ENCODE measurements at places on chromosomes 3 and 15. TPM values are rescaled to one million over a fixed set of nuclear protein-coding genes. Genes with fewer than 3 reads are reported as not detected.

TGM4 gene
- 0.14 TPM for total RNA-seq

GRCh38 chr3:72445827-72446217 is 402.4 kb downstream of the SHQ1 start:
- peak overlapping the region; percentile 78 for H3K4me3 ChIP-seq
- DNase-seq: no peak
- no peaks in the 10 kb centered on the region for H3K27me3 ChIP-seq
- H3K4me1 ChIP-seq: peaks cover 51% of the 10 kb centered on the region
- peak overlapping the region; percentile 70 for H3K27ac ChIP-seq

DNA sequence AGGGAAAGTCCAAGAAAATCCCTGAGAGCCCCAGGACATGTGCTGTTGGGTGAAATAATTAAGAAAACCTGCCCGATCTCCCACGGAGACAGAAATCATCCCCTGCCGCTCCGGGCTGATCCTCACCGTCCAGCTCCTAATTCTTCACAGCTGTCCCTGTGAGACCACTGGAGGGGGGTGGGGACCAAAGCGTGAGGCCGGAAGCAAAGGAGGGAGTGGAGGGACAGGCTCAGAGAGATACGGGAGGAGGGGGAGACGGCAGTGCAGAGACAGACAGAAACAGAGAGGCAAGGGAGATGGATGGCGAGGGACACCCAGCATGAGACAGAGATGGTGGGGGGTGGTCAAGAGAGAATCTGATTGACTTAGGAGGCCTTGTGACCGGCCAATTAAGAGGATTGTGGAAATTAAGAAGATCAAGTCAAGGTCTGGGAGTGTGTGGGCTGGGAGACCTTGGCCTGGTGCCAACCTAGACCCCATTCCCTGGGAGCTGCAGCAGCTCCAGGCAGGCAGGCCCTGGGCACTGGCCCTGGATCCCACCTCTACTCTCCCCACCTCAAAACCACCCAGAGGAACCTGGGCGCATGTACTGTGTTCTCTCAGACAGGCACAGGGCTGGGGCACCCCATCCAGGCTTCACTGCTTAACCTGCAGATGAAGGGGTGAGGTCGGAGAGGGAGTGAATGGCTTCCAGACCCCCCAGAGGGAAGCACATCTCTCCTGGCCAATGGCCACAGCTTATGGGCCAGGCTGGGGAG is 113.2 kb upstream of the ALDH1A3 start:
- peaks cover 9% of the 10 kb centered on the region for H3K4me1 ChIP-seq
- no peak overlapping the region for H3K27ac ChIP-seq
- H3K36me3 ChIP-seq: peaks cover 9% of the 10 kb centered on the region
- H3K27me3 ChIP-seq: no peaks in the 10 kb centered on the region
- H3K4me3 ChIP-seq: no peak overlapping the region

DNA sequence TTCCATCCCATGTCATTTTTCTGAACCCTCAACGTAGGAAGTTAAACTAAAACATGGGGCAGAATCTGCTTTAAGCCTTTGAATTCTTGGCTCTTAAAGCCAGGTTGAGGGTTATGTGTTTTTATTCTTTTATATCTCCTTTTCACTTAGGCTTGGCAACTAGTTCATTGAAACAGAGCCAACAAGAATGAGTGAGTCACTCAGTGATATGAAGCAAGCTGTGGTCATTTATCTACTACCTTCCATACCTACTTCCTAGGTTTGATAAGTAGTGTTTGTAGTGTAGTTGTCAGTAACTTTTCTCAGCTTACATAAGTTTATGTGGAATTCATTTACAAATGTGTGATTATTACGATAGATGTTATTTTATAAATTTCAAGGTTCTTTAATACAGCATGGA is 67.4 kb downstream of the SNRPN start:
- no peak overlapping the region for H3K4me3 ChIP-seq
- H3K27me3 ChIP-seq: no peaks in the 10 kb centered on the region
- DNase-seq: no peak
- H3K36me3 ChIP-seq: no peaks in the 10 kb centered on the region
- H3K27ac ChIP-seq: no peak overlapping the region
- no peaks in the 10 kb centered on the region for H3K4me1 ChIP-seq

- no peak overlapping the region for H3K27ac ChIP-seq
- no peaks in the 10 kb centered on the region for H3K36me3 ChIP-seq
- no peak overlapping the region for H3K4me3 ChIP-seq
- peaks cover 36% of the 10 kb centered on the region for H3K4me1 ChIP-seq
- no peaks in the 10 kb centered on the region for H3K27me3 ChIP-seq
Measured at GRCh38 chr3:170437176-170437575, 18.5 kb downstream of the CLDN11 start.

- H3K27ac ChIP-seq: no peak overlapping the region
- no peaks in the 10 kb centered on the region for H3K36me3 ChIP-seq
- H3K27me3 ChIP-seq: no peaks in the 10 kb centered on the region
- H3K4me1 ChIP-seq: no peaks in the 10 kb centered on the region
- no peak for DNase-seq
- H3K4me3 ChIP-seq: no peak overlapping the region
Measured at GRCh38 chr15:52503788-52504496, 24.7 kb downstream of the MYO5A start.

GRCh38 chr3:21779909-21780308 is 28.9 kb upstream of the ZNF385D start:
- H3K27me3 ChIP-seq: no peaks in the 10 kb centered on the region
- H3K36me3 ChIP-seq: no peaks in the 10 kb centered on the region
- H3K4me3 ChIP-seq: no peak overlapping the region
- no peak overlapping the region for H3K27ac ChIP-seq

- no peak overlapping the region for H3K4me3 ChIP-seq
- H3K4me1 ChIP-seq: no peaks in the 10 kb centered on the region
- DNase-seq: no peak
- peaks cover 6% of the 10 kb centered on the region for H3K36me3 ChIP-seq
- H3K27me3 ChIP-seq: no peaks in the 10 kb centered on the region
- H3K27ac ChIP-seq: no peak overlapping the region
Measured at GRCh38 chr15:39602143-39602542, 21.3 kb downstream of the THBS1 start.

DNA sequence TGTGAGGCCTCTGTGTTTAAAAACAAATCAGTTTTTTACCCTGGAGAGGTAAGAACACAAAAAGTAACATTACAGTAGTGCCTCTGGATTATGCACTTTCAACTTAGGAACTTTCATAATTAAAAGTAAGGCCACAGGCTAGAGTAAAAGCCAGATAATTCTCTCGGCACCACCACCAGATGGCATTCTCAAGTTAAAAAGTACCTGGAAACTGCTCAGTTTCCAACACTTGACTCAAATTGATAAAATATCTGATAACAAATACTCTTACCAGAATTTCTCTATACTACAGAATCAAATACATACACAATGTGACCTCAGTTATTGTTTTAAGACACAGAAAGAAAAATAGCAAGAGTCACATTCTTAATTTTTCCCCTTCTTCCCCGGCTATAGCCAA is 19.9 kb downstream of the SPICE1 start:
- peak; percentile 36 for DNase-seq
- no peak overlapping the region for H3K27ac ChIP-seq
- no peaks in the 10 kb centered on the region for H3K27me3 ChIP-seq
- H3K4me3 ChIP-seq: no peak overlapping the region
- no peaks in the 10 kb centered on the region for H3K36me3 ChIP-seq

OTOL1 gene
- total RNA-seq: not detected

- H3K27me3 ChIP-seq: no peaks in the 10 kb centered on the region
- no peak for DNase-seq
- H3K36me3 ChIP-seq: peaks cover 55% of the 10 kb centered on the region
Measured at GRCh38 chr3:194637541-194638400, 4.6 kb upstream of the TMEM44 start.

KCNAB1 gene
- 0.51 TPM for total RNA-seq

DLEC1 gene
- 0.78 TPM for total RNA-seq

DNA sequence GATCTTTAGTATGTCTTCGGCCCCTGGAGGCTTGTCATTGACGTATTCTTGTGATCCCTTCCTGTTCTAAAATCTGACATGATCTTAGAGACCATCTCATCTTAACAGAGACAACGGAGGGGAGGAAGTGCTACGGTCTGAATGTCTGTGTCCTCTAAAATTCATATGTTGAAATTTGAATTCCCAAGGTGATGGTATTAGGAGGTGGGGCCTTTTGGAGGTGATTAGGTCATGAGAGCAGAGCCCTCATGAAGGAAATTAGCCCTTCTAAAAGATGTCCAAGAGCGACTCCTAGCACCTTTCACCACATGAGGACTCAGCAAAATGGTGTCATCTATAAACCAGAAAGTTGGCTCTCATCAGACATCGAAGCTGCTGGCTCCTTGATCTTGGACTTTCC is 233.2 kb upstream of the CMC1 start:
- no peak overlapping the region for H3K27ac ChIP-seq
- no peaks in the 10 kb centered on the region for H3K27me3 ChIP-seq
- no peak for DNase-seq
- no peaks in the 10 kb centered on the region for H3K4me1 ChIP-seq
- H3K4me3 ChIP-seq: no peak overlapping the region

GRCh38 chr15:41411031-41411430 is 5.9 kb upstream of the RTF1 start:
- no peak overlapping the region for H3K4me3 ChIP-seq
- H3K27ac ChIP-seq: no peak overlapping the region
- peaks cover under 1% of the 10 kb centered on the region for H3K36me3 ChIP-seq
- no peaks in the 10 kb centered on the region for H3K4me1 ChIP-seq
- H3K27me3 ChIP-seq: no peaks in the 10 kb centered on the region

Measured in Calu3 (cell line).